SIG-M5 (cell line): ENCODE measurements at places on chromosomes 7 and 10.

DNA sequence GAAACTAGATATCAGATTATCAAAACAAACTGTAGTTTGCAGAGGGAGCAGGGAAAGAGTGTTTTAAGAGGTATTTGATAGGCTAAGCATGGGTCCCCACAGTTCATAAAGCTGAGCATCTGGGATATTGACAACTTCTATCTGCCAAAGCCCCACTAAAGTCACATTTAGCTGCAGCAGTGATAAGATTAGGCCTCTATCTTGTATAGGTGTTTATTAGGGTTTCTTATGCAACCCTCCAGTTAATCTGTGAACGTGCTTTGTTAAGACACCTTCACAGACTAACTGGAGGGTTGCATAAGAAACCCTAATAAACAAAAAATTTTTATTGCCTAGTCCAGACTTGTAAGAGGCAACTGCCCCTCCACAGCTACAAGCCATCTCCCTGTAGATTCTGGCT lies 78.0 kb downstream of the CYP51A1 start:
- DNase-seq: no peak

GRCh38 chr10:16242446-16242845 lies 194.4 kb upstream of the PTER start:
- no peak for DNase-seq

DNA sequence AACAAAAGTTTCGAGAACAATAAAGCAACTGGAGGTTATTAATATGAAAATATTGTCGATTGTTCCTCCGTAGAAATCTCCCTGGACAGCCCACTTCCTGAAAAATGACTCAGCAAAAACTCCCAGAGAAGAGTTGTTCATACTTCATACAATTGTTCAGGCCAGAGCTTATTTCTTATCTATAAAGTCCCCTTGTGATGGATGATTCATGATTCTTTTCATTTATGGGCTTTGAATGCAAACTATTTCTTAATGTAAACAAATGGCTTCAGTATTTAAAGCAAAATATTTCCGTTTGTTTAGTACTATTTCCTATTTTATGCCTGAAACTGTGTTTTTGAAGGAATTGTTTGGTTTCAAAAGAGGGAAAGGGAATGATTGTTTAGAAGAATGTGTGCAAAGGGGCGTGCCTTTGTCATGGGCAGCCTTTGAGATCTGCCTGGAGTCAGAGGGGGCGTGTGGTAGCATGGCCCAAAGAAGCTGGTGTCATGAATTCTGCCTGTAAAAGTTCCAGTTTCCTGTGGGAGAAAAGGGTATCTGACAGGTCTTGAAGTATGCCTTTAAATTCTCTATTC lies 26.2 kb upstream of the EXOC6 start:
- DNase-seq: no peak

DNA sequence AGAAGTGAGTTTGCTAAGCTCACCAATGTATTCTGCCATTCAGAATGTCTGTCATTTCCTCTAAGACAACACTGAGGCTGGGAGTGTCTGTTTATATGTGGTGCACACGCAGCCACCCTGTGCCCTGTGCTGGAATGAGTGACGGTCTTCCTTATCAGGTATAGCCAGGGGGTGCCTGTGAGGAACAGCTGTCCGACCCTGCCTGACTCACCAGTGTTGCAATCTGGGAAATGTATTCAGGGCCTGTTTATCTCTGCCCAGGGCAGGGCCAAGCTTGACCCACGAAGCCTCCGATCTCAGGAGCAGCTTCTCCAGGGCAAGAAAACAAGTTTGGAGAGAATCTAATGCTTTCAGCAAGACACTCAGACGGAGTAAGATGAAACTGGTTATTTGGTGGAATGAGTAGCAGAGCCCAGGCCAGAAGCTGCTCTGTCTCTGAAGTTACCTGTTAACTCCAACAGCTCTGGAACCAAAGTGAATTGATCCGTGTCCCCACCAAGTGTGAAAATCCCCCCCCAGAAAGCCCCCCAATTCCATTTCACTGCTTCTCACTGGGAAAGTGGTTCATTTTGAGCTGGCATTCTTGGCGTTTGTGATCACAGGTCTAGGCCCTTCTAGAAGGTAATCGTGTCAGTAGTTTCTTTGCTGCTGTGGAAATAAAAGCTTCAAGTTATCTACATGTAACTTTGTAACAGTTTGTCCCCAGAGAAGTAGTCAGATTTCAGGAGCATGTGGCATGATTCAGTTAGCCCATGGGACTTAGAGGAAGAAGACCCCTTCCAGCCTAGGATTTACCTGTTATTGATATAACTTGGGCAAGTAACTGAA lies 6.1 kb upstream of the UBE2H start:
- no peak for DNase-seq

DNA sequence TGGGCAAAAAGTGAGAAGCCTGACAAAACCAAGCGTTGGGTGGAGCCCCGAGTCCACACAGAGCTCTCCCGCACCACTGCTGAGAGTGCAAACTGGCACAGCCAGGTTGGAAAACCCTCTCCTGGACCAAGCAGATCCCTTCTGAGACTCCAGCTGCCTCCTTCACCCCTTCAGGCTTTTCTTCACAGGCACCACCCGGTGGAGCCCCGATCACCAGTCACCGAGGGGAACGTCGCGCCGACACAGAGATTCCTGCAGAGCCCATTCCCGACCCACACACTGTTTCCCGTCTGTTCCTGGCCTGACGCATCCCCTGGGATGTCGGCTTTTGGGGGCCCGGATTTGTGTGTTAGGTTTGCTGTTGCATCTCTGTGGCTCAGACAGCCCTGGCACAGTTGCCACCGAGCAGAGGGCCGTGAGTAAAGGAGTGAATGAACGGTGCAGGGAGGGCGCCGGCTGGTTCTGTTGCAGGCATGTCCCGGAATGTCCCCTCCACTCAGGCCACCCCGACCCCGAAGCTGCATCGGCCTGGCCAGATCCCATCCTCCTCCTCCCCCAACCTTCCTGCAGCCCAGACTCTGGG lies 51.0 kb upstream of the INPP5A start:
- DNase-seq: no peak

GRCh38 chr7:121041516-121042148 lies 53.1 kb downstream of the CPED1 start:
- no peak for DNase-seq

- no peak for DNase-seq
Measured at GRCh38 chr7:7210475-7211237, 28.3 kb downstream of the C1GALT1 start.

DNA sequence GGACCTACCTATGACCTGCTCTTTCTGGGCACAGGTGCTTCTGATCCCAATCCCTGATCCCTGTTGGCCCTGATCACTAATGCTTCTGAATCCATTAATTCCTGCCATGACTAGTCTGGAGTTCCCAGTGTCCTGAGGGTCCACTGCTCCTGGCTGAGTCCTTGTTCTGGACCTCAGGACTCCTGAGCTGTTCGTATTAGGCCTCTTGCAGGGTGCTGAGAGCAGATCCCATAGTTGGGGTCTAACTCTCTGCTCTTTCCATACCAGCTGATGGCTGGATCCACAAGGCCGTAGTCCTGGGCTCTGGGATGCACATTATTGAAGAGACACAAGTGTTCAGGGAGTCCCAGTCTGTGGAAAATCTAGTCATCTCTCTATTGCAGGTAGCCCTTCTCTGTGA lies 7.0 kb downstream of the MRPL43 start:
- no peak for DNase-seq

GRCh38 chr7:71584256-71584655 lies 452.3 kb downstream of the GALNT17 start:
- no peak for DNase-seq

DNA sequence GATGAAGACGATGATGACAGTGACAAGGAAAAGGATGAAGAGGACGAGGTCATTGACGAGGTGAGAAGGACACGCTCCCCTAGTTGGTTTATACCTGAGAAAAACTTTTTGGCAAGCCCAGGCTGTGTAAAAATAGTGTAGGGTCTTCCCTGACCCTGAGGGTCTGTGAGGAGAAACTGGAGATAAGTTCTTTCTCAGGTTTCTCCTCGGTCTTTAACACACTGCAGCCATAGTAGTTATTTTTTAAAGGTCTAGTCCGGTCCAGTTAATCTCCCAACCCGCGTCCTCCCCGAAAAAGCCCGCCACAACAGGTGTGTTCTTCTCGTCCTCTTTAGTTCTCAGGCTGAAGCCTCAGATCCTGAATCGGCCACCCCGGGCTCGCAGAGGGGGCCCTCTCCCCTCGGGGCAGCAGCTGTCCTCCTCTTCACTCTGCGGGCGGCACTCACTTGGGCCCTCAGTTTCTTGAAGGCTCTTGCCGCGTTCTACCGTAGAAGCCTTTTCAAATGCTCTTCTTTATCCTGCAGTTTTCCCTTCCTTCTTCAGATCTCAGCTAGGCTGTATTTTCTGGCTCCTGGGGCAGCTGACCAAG lies 411 bp downstream of the BCCIP start:
- DNase-seq: no peak

- no peak for DNase-seq
Measured at GRCh38 chr10:126277181-126277580, 111.1 kb downstream of the ADAM12 start.

DNA sequence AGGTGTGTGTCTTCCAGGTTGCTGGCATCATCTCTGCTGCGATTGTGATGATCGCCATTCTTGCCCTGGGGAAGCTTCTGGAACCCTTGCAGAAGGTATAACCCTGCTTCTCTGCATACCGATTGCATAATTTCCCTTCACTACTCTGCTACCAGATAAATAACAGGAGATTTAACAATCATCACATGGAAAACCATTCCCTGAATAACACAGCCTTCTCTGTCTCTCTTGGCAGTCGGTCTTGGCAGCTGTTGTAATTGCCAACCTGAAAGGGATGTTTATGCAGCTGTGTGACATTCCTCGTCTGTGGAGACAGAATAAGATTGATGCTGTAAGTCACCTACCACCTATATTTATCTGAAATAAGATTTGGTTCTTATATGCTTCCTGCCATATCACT lies 33.8 kb downstream of the SLC26A4 start:
- DNase-seq: no peak

DNA sequence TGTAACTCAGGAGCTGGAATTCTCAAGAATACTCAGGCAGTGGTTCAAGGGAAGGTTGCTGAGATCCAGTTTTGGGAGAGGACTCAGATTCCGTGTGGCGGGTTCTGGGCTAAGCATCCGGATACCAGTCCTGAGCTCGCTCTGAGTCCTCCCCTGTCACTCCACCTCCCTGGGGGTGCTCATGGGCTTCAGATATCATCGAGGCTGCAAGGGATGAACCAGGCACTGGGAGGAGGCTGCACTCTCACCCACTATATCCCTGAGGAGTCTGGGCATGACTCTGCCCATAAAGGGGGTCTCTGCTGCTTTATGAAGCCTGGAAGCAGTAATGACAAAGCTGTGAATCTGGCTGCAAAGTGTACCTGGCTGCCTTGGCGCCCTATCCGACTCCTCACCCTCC lies 188.5 kb downstream of the TNS3 start:
- DNase-seq: no peak

- DNase-seq: no peak
Measured at GRCh38 chr10:6729071-6729774, 149.1 kb upstream of the PRKCQ start.

- DNase-seq: no peak
Measured at GRCh38 chr10:18204039-18204835, 64.0 kb downstream of the CACNB2 start.

GRCh38 chr7:30800785-30801252 lies 29.6 kb downstream of the MINDY4 start:
- DNase-seq: no peak

GRCh38 chr10:62589689-62590088 lies 214.8 kb upstream of the ADO start:
- no peak for DNase-seq

DNA sequence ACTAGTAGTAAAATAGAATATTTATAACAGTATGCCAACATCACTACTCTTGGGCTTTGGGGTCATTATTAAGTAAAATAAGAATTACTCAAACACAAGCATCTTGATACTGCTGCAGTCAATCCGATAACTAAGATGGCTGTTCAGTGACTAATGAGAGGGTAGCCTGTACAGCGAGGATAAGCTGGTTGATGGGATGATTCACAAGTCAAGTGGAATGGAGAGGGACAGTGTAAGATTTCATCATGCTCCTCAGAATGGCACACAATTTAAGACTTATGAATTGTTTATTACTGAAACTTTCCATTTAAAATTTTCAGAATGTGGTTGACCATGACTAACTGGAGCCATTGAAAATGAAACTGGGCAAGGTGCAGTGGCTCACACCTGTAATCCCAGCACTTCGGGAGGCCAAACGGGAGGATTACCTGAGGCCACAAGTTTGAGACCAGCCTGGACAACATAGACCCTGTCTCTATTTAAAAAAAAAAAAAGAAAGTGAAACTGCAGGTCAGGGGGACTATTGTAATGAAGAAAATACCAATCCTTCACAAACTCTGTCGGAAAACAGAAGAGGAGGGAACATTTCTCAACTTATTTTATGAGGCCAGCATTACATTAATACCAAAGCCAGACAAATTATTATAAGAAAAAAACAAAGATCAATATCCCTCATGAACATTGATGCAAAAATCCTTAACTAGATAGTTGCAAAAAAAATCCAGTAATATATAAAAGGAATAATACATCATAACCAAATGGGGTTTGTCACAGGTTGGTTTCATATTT lies 11.2 kb downstream of the AVL9 start:
- no peak for DNase-seq

- DNase-seq: no peak
Measured at GRCh38 chr7:140316165-140316661, 82.1 kb downstream of the SLC37A3 start.

GRCh38 chr7:7519056-7519455 lies 16.6 kb downstream of the COL28A1 start:
- no peak for DNase-seq

DNA sequence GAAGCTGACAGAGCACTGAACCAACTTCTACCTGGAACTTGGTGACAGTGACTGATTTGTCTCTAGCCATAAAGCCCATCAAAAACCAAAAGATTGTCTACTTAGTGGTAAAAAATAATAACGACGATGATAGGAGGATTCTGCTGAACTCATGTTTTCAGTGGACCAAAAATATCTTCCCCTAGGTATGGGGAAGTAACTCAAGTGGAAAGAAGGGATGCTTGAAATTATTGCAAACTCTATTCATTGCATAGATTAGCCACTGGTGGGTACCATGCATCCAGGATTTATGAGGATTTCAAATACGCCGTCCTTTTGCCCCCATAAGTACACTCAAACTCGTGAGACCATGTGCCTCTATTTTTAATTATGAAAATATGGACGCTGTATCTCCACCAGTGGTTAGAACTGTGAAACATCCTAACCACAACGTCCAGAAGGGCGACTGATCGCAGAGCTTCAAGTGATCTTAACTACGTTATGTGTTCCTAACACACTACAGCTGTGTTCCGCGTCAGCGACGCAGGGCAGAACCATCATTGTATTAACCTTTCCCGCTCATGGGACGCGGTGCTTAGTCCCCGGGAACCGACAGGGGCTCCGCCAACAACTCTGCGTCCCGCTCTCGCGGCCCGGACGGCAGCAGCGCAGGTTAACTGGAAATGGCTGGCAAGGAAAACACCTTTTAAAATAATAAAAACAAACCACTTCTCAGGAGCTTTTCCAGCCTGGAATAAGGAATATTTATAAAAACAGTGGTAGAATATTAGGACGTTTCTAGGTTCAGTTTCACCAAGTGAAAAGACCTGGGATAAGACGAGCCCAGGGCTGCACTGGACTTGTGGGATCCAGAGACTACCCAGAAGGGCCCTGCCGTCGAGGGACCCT lies 776 bp downstream of the PEX1 start:
- DNase-seq: peak; percentile 8

- DNase-seq: no peak
Measured at GRCh38 chr7:1458683-1459511, at the start of gene MICALL2. Gene MICALL2, minus strand, starts transcription at chr7:1459470. Its CDS starts 144 bp downstream, at chr7:1459326.
